ELR (cell line): ENCODE measurements at places on chromosomes 3 and 15.
A peak's percentile ranks its signal among the peaks of the same experiment; 100 is the strongest.

DNA sequence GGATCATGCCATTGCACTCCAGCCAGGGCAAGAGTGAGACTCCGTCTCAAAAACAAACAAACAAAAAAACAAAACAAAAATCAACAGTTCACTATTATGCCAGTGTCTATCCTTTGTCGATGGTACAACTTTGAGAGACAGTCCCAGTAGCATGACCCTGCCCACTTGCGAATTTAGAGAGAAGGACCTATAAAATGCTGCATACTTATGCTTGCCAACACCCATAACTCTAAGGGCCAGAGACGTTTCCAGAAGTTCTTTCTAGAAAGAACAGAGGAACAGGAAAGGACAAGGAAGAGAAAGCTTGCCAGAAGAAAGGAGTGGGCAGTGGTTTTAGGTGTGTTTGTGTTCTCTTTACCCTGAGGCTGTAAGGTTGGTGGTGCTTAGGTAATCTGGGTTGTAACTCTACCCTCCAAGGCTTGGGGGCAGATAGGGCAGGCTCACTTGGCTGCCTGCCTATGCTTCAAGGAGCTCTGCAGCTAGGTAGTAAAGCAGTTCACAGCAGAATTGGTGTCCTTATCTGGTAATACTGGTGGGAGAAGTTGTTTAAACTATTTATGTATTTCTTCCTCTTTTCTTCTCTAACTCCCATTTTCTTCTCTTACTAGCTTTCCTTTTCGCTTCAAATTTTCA, 50.6 kb upstream of the SPPL2A start:
- no peak for DNase-seq

GRCh38 chr3:12831301-12831866, 10.0 kb downstream of the RPL32 start:
- no peak for DNase-seq

- no peak for DNase-seq
Measured at GRCh38 chr15:61726166-61726565, 334.1 kb downstream of the VPS13C start.

GRCh38 chr15:74434263-74435136, 742 bp upstream of the SEMA7A start:
- no peak for DNase-seq

- no peak for DNase-seq
Measured at GRCh38 chr3:119292666-119293065, 1.5 kb upstream of the ARHGAP31 start.

GRCh38 chr3:147656023-147656422, 246.9 kb downstream of the ZIC1 start:
- DNase-seq: peak; percentile 44

DNA sequence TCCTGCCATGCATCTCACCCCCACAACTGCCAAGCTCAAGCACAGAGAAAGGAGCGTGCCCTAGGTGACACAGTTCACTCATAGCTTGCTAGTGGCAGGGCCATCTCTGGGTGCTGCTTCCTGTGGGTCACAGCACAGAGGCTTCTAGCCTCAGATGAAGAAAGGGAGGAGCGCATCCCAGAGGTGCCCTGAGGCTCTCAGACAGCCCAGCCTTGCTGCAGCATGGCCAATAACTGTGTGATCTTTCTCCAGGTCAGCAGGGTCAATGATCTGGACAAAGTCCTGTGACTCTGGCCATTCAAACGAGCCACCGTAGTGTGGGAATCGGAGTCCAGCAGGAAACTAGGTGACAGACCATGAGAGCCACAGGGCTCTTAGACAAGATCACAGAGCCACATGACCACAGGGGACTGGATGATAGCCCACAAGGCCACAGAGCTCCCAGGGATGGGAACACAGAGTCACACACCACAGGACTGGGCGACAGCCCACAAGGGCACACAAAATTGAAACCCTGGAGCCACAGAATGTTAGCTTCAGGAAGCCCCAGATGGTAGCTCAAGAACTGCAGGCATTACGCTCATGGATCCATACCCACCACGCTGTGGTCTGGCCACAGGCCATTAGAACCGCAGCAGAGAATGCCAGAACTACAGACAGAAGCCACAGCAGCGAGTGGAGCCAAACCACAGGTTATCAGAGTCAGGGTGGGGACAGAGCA, 25.9 kb upstream of the GRIP2 start:
- peak; percentile 50 for DNase-seq

DNA sequence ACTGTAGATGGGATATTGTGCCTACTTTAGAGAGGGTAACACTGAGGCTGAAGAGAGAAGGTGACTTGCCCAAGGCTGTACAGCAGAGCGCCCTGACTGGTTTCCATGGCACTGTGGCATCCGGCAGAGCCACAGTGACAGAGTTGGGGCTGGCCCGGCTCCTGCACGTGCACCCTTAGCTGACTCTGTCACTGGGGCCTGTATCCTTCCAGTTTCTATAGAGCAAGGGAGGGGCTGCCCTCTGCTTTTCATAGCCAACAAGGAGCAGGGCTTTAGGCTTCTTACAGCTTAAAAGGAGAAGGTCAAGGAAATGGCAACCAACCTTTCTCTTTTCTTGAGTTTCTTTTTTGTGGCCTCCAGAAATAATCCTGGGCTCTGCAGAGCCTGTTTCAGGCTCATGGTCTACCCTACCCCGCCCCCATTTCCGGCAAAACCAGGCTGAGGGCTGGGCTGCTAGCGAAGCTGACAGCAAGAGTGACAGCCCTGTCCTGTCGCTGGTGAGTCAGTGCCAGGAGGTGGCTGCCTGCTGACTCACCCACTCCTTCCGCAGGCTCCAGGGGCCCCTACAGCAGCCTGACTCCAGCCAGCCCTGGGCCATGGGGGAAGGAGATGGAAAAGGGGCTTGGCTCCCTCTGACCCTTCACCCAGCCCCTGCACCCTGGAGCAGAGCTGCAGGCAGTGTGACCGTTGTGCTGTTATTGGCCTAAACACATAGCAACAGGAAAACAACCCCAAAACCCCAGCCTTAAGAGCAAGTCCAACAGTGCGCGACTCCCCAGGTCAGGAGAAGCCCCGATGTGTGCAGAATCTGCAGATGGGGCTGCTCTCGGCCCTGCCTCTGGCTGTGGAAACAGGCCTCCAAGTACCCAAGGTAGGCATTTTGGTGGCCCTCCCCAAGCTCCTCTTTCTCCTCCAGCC, 29.8 kb downstream of the SLC6A6 start:
- DNase-seq: peak; percentile 92

- no peak for DNase-seq
Measured at GRCh38 chr3:113151461-113152031, 59.8 kb upstream of the BOC start.
